Mammary microvascular endothelial cell (primary cell): ENCODE measurements at places on chromosomes 4 and X. TPM values are rescaled to one million over a fixed set of nuclear protein-coding genes. Genes with fewer than 3 reads are reported as not detected.

Gene USP27X
- 1.1 and 2.5 TPM in 2 replicates for total RNA-seq

Gene EPGN
- not detected in 2 replicates for total RNA-seq

Gene ZIC3
- total RNA-seq = not detected in 2 replicates

Gene RNF212
- total RNA-seq = 0.20 TPM in 1 of 2 replicates, not detected in the other

Gene PFKFB1
- not detected in 2 replicates for total RNA-seq

Gene CYTL1
- total RNA-seq = 118 and 121 TPM in 2 replicates

Gene NXF2
- total RNA-seq = not detected in 2 replicates

Gene HSFX4
- not detected in 2 replicates for total RNA-seq

Gene ARHGAP4
- total RNA-seq = 2.3 and 5.2 TPM in 2 replicates

Gene ZNF280C
- total RNA-seq = 4.8 and 5.9 TPM in 2 replicates

Gene MAGED4B
- 9.2 and 9.8 TPM in 2 replicates for total RNA-seq

Gene SPARCL1
- total RNA-seq = 58.5 and 60.4 TPM in 2 replicates

Gene UBE2D3
- total RNA-seq = 380 and 399 TPM in 2 replicates

Gene MBNL3
- total RNA-seq = 2.9 and 4.3 TPM in 2 replicates

Gene TNIP2
- total RNA-seq = 99.2 and 102 TPM in 2 replicates

Gene FAT1
- total RNA-seq = 1.5 and 1.6 TPM in 2 replicates

Gene MAGED4
- total RNA-seq = 2.1 and 3.7 TPM in 2 replicates

Gene JADE3
- 3.6 and 5.2 TPM in 2 replicates for total RNA-seq

Gene TEX13D
- not detected in 2 replicates for total RNA-seq

Gene ARAF
- 40.9 and 44.1 TPM in 2 replicates for total RNA-seq

Gene MCF2
- not detected in 2 replicates for total RNA-seq

Gene SPANXB1
- not detected in 2 replicates for total RNA-seq

Gene IQCM
- not detected in 2 replicates for total RNA-seq

Gene CXCL8
- 247 and 254 TPM in 2 replicates for total RNA-seq

Gene AKAP14
- total RNA-seq = not detected in 2 replicates

Gene SMIM10
- 1.5 and 3.3 TPM in 2 replicates for total RNA-seq

Gene FAM9C
- not detected in 2 replicates for total RNA-seq

Gene ARAP2
- total RNA-seq = 0.33 and 1.2 TPM in 2 replicates

Gene PRIMPOL
- total RNA-seq = 11.0 and 16.0 TPM in 2 replicates

Gene SYP
- total RNA-seq = 0.10 and 0.27 TPM in 2 replicates

Gene CCKAR
- total RNA-seq = not detected in 2 replicates

Gene DCAF8L2
- total RNA-seq = not detected in 2 replicates

Gene REPS2
- 1.00 and 2.6 TPM in 2 replicates for total RNA-seq

Gene MAPK10
- 0.07 TPM in 1 of 2 replicates, not detected in the other for total RNA-seq

Gene TMPRSS11D
- not detected in 2 replicates for total RNA-seq

Gene SOD3
- 0.07 TPM in 1 of 2 replicates, not detected in the other for total RNA-seq

Gene TSR2
- 14.1 and 15.5 TPM in 2 replicates for total RNA-seq

Gene ARX
- total RNA-seq = not detected in 2 replicates

Gene CSAG2
- total RNA-seq = not detected in 2 replicates

Gene IQSEC2
- total RNA-seq = 5.5 and 7.1 TPM in 2 replicates
